PC-3 (cell line): ENCODE measurements at places on chromosomes 3 and 15. TPM values are rescaled to one million over a fixed set of nuclear protein-coding genes. Genes with fewer than 3 reads are reported as not detected.

- no peaks in the 10 kb centered on the region for H3K36me3 ChIP-seq
- no peak overlapping the region for H3K4me3 ChIP-seq
- no peaks in the 10 kb centered on the region for H3K4me1 ChIP-seq
- DNase-seq: no peak
- H3K27me3 ChIP-seq: no peaks in the 10 kb centered on the region
Measured at GRCh38 chr3:162103808-162104207, 607.2 kb downstream of the OTOL1 start.

The DNAH12 gene
- 0.07 TPM in 1 of 2 replicates, not detected in the other for total RNA-seq

The ELP6 gene
- 64.5 and 97.9 TPM in 2 replicates for total RNA-seq

The TAGLN3 gene
- 2.6 and 4.3 TPM in 2 replicates for total RNA-seq

The LYZL4 gene
- total RNA-seq: not detected in 2 replicates
